ENCODE measurements at places on chromosomes 4 and X.

GRCh38 chr4:125689805-125690204, 375.1 kb downstream of the FAT4 start:
- DNase-seq: no peak

DNA sequence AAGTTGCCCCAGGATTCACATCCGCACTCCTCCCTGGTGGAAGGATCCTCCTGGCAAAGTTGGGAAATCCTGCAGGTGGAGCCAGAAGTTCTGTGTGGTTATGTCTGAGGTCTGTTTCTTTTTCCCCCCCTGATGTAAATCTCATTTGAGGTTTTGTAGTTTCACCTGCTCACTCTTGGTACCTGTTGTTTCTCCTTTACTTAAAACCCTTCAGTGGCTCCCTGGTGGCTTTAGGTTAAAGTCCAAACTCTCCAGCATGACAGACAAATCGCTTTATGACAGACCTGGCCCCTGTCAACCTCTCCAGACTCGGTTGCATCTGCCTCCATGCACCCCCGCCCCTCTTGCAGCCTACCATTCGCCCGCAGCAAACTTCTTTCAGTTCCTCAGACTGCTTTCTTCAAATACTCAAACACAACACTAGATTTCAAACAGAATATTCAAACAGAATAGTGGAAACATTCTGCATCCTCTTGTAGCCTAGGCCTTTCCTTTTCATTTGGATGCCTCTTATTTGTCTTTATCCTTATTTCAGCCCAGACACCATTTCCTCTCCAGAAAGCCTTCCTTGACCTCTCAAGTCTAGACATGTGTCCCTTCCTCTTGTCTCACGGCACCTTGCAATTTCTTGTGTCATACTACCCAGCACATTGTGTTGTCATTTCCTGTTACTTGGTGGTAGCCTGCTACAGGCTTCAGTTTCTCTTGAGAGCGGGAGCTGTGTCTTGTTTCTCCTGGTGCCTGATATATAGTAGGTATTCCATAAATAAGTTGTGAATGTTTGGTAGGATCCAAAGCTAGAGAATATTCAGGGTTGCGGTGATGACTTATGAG, 24.8 kb downstream of the IL13RA1 start:
- peak; percentile 84 for DNase-seq

GRCh38 chr4:100174985-100175383, 15.3 kb downstream of the DDIT4L start:
- no peak for DNase-seq

DNA sequence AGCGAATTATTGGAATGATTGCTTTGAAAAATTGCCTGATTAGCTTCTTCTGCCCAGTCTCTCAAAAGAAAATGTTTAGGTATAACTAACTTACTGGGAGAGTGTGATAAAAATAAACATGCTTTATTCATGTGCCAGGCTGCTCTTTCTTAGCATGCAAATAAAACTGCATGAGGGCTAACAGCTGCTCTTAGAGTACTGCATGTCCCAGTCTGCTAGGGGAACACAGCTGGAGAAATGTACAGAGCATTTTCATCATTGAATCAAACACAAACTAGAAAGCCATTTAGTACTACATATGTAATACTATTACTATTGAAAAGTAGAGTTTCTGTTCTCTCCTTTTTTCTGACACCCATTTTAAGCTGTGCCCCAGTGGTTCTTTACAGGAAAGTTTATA, 726.0 kb downstream of the GRID2 start:
- no peak for DNase-seq

DNA sequence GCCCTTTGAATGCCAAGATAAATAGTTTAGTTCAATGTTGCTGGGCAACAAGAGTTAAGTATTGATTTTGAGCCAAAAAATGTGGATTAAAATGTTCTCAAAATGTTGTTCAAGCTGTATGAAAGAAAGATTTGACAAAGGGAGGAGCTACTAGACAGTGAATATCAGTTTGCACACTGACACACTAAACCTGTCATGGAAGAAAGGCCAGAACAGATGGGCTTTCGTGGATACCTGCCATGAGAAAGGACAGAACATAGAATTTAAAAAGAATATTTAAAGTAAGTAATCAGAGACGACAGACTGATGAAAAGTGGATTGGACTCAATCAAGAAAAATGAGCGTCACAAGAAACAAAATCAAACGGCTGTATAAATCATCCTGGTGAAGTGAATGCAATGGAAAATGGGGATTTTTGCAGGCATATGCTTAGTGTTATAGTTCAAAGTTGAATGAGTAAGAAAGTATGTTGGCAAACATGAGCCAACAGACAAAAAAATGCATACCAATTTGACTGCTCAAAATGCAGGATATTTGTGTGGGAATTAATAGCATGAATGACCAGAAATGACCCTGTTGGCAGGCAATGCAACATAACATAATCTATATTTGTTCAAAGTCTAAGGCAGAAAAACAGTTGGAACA, 7.4 kb downstream of the PCDH18 start:
- no peak for DNase-seq

Measured in bronchial epithelial cell (primary cell).